ENCODE measurements at places on chromosomes 7 and 10.

GRCh38 chr10:113042868-113043267 is 92.8 kb downstream of the TCF7L2 start:
- DNase-seq: no peak

DNA sequence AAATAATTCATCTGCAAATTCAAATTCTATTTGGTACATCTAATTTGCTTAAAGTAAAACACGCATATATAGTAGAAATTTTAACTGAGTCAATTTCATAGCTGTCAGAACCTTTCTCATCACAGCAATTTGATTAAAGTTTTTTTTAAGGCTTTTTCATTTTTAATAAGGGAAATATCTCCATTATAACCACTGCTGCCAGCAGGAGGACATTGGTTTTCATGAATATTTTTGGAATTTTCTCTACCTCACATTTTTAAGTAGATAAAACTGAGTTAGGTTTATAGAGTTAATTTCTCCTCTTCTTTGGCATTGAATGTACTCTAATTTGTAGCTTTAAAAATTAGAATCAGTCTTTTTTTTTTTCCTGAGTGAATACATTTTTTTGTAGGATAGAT is 82.2 kb downstream of the ST7 start:
- no peak for DNase-seq

DNA sequence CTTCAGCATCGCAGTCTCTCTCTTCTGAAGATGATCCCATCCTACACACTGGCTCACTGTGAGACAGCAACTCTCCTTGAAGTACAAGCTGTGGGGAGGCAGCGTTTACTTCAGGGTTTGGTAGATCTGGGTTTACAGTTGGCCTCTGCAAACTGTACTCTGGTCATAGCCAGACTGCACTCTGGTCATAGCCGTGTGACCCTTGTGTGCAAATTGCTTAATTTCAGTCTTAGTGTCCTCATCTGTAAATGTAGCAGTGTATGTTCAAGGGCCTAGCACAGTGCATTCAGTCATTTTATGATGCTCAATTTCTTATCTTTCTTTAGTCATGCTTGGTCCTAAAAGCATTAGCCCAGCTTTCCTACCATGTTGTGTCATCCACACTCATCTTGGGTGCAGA is 188.2 kb downstream of the LRMDA start:
- no peak for DNase-seq

DNA sequence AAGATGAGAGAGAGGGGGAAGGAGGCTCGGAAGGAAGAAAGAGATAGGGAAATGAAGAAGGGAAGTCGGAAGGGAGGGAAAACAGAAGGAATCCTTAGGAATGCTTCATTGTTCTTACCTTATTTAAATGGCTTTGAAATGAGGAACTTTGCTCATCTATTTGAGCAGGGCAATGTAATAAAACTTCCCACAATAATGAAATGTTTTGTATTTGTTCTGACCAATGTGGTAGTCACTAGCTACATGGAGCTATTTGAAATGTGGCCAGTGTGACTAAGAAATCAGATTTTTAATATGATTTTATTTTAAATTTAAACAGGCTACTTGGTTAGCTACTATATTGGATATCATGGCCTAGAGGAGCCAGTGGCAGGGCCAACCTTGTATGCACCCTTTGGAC is 510.6 kb downstream of the HTR7 start:
- DNase-seq: no peak

- no peak for DNase-seq
Measured at GRCh38 chr7:19378345-19378714, 233.1 kb upstream of the FERD3L start.

DNA sequence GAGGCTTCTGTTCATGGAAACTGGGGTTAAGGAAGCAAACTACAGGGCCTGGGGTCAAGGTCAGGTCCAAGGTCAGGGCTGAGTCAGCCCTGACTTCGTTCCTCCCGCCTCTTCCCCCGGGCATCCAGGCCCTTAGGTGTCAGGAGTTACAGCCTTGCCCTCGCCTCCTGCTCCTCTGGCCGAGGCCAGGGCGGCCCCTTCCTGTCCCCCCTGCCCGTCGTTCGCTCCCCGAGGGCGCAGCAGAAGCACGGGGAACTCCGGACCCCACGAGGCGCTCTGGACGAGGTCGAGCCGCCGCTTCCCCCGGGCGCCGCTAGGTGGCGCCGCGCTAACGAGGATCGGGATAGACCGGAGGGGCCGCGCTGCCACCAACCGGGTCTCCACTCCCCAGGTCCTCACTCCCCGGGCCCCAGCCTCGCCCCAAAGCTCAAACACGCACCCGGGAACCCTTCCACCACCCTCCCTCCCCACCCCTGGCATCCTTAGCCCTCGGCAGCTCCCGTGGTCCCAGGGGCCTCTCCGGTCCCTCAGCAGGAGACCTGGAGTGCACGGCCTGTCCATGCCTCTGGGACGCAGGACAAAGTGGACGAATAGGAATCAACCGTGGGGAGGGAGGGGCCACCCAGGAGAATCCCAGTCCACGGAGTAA is 59.2 kb upstream of the MYL10 start:
- peak; percentile 85 for DNase-seq

GRCh38 chr7:90599038-90599437 is 2.9 kb downstream of the CDK14 start:
- DNase-seq: no peak

DNA sequence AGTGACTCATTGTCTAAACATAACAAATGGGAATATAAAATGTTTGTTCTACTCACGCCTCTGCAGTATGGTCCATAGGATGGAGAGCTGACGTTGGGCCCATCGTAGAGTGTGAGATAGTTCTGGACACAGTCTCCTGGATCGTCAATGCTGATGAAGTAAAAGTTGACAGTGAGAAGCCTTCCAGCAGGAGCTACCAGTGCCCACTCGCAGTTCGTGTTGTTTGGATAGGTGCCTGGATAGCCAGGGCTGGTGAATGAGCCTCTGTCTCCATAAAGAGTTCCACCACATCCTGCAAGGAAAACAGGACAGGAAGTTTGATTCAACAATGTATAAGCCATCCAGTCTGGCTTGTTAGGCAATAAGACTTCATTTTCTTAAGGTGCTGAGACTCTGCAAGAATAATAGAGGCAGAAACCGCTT is 79.6 kb downstream of the OR13A1 start:
- no peak for DNase-seq

DNA sequence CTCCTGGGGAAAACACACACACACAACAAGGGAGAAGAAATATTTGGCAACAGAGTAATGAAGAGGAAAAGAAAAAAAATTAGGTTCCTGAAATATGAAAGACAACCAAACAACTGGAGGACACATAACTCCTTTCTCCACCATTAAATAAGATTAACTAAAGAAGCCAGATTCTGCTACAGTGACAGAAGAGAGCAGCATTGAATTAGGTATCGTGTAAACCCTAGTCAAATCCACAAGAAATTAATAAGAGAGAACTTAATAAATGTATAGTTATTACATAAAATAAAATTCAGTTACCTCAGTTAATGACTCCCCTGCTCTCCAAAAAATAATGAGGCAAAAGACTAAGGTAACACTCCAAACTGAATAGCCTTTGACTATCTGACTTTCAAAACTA is 306.7 kb downstream of the CRPPA start:
- DNase-seq: no peak

DNA sequence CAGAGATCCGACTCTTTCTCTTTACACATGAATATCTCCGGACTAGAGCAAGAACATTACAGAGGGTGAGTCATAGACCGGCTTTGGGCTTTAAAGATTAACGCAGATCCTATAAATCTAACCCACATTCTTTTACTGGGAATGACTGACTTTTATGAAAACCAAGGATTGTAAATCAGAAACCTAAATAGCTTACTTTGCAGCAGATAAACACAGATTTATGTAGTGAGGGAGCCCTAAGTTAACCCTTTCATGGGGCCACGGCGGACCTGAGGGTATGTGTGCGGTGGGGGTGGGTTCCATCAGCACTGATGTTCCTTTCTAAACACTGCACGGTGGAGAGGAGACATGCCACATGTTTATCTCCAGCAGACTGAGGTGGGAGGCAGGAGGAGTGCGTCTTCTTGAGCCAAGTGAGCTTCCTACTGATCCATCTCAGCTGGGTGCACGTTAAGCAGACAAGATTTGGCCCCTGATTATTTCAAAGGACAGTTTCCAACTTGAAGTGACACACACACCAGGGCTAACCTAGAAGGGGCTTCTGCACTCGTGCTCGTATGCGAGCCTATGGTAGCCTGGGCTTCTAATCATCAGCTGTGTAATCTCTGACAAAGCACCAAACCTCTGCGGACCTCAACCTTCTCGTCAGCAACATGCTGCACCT is 127.6 kb downstream of the WDR11 start:
- DNase-seq: no peak

DNA sequence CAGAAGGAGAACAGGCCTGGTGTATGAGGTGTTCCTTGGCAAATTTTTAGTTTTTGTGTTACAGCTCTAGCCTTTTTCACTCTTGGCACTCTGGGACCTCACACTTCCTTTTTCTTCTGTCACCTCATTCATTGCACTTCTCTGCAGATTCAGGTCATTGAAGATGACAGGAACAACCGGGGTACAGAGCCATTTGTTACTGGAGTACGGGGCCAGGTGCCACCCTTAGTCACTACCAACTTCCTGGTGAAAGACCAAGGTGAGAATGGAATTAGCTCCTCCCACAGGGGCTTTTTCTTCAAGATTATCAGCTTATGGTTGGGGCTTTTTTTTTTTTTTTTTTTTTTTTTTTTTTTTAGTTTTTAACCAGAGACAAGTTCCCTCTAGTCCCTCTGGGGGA is 18.5 kb upstream of the CHCHD1 start:
- DNase-seq: no peak

- no peak for DNase-seq
Measured at GRCh38 chr7:85289279-85289678, 102.4 kb upstream of the SEMA3D start.

DNA sequence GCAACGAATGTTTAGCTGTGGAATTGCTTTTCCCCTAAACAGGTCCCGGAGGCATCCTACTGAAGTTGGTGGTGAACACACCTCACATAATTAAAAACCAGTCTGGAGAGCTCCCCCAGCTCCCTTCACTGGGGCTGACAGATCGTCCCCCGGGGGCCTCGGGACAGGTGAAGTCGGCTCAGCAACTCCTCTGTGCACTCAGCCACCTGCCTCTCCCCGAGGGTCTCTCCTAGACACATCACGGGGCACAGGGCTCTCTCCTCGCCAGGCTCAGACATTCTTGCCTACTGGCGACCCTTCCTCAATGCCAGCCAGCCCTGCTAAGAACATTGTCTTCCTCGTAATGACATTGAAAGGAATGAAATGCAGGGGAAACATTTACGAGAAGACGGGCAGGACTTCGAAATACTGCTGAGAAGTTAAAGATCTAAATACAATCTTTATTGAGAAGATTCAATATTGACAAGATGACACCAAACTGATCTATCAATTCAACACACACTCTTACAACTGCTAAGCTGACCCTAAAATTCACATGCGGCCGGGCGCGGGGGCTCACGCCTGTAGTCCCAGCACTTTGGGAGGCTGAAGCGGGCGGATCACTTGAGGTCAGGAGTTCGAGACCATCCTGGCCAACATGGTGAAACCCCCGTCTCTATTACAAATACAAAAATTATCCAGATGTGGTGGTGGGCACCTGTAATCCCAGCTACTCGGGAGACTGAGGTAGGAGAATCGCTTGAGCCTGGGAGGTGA is 88.1 kb upstream of the DNAAF5 start:
- no peak for DNase-seq

DNA sequence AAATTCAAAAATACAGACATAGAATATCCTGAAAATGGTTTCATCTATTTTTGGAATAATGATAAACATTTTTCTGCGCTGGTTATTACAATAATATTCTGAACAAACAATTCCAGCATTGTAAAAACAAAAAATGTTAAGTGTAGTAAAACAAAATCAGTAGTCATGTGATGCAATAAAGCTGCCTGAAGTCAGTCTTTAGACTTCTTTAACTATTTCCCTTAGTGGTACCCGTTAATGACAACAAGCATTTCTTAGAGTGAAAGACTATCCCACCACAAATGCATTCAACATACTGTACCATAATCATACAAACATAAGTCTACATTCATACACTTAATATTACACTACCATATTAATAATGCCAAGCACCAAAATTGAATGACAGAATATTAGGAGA is 1.6 kb downstream of the SKAP2 start:
- DNase-seq: no peak

- DNase-seq: no peak
Measured at GRCh38 chr7:20216406-20217036, 663 bp downstream of the MACC1 start.

DNA sequence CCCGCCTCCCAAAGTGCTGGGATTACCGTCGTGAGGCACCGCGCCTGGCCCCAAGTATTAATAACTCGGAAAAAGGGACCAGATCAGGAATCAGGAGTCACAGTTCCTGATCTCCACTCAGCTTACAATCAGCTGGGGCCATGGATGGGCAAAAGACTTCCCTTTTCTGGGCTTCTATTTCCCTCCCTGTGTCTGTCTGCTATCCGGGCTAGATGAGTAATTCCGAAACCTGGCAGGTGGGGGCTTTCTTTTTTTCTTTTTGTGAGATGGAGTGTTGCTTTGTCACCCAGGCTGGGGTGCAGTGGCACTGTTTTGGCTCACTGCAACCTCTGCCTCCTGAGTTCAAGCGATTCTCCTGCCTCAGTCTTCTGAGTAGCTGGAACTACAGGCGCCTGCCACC is 11.6 kb downstream of the RPS24 start:
- DNase-seq: no peak

- DNase-seq: no peak
Measured at GRCh38 chr7:2805213-2805944, 38.7 kb downstream of the GNA12 start.

DNA sequence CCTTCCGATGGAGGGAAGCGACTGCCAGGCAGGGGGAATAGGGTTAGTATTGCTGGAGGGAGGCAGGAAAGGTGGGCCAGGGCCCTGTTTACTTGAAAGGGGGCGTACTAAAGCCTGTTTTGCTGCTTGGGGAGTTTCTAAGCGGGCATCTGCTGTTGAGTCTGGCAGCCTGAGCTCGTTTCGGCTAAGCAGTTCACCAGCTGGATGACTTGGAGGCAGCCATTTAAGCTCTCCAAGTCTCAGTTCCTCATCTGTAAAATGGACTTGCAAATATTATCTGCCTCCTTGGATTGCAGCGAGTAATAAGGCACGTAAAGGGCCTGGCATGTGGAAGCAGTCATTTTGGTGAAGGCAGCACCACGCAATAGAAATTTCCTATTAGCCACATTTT is 44.0 kb downstream of the LDB3 start:
- DNase-seq: no peak

- DNase-seq: no peak
Measured at GRCh38 chr10:47195274-47195885, 104.6 kb upstream of the GDF10 start.

GRCh38 chr10:116765648-116766081 is 23.3 kb upstream of the HSPA12A start:
- DNase-seq: peak; percentile 23

DNA sequence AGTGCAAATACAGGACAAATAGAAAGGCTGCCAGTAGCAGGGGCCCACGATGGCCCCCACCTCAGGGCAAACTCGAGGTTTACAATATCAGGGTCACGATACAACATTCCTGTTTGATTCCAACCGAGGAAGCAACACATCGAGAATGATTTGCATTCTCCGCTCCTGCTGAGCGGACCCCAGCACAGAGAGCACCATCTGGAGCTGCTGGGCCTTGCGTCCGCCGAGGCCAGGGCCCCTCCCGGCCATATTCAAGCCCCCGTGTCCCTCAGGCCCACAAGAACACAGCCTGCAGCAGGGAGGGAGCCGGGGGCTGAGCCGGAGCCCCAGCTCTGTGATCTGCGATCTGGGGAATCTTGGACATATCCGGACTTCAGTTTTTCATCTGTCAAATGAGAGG is 84.3 kb downstream of the PRKAG2 start:
- DNase-seq: no peak

Measured in activated T-cell treated with anti-CD3 and anti-CD28 coated beads for 1 hour (primary cell).